Amniotic epithelial cell (primary cell): ENCODE measurements at places on chromosomes 2 and 18.

DNA sequence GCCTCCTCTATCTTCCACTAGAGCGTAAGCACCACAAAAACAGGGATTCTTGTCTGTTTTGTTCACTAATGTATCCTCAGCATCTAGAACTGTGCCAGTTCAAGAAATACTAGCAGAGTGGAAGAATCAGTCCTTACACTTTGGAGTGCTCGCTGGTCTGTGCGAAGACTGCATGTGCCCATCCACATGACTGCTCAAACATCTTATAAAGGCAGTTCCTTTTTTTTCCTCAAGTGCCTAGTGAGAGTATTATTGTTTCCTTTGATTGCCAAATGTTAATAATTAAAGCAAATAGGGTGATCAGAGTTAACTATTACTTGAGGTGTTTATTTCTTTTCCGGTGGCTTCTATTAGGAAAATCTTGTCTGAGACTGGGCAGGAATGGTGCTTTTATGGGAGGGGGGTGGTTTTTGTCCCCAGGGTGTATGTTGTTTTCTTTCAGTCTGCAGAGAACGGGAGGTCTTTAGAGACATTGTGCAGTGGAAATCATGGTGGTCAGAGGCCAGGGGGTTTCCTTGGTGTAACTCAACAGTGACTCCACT lies 45.6 kb upstream of the ITGB6 start:
- DNase-seq = no peak

GRCh38 chr2:236616031-236616430 lies 46.4 kb downstream of the ACKR3 start:
- DNase-seq = no peak

DNA sequence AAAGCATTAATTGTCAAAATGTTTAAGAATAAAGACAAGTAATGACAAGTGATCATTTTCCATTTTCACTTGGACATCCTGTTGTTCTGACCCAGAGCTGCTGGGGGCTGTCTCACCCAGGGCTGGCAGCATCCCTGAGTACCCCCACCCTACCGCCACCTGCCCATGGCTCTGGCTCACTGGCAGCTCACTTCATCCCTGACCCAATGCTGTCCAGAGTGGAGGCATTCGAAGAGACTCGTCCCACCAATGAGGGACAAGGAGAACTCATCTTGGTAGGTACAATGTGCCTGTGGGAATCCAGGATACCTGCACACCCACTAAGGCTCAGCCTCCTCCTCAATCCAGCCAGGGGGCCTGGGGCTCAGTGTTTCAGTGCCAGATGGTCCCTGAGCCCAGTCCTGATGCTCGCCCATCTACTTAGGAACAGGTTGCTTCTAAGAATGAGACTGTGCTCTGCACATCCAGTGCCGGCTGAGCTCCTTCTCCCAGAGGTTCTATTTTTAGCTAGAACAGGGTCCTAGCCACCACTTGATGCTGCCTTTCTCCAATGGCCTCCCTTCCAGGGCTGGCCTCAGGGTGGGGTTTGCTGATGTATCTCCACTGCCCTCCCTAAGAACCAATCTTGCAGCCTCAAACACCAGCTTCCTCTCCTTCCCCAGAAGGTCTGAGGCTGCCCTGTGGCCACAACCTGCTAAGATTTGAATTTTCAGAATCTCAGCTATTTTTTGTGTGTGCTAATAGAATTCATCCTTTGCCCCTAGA lies 53.7 kb downstream of the ADD2 start:
- DNase-seq = no peak

- DNase-seq = no peak
Measured at GRCh38 chr2:86045541-86045940, 60.1 kb downstream of the POLR1A start.

DNA sequence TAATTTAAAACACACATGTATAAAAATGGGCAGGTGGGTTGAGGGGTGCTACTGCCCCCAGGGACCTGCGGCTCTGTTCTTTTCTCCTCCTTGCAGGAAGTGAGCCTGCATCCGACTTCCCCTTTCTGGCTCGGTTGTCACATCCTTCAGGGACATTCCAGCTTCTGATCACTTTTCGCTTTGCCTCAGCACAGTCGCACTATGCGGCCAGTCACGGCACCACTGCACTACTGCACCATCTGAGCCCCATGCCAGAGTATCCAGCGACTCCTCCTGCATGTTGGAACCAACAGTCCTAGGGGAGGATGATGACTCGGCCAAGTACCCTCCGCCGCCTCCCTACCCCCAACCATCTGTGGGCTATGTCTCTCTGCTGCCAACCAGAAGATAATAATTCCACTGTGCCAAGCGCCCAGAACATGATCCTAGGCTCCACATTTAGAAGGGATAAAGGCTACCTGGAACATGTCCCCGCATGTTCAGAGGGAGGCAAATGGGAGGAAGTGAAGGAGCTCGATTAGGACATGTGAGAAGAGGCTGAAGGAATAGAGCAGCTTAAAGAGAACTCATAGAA lies 17.6 kb downstream of the CDC42EP3 start:
- DNase-seq = no peak

DNA sequence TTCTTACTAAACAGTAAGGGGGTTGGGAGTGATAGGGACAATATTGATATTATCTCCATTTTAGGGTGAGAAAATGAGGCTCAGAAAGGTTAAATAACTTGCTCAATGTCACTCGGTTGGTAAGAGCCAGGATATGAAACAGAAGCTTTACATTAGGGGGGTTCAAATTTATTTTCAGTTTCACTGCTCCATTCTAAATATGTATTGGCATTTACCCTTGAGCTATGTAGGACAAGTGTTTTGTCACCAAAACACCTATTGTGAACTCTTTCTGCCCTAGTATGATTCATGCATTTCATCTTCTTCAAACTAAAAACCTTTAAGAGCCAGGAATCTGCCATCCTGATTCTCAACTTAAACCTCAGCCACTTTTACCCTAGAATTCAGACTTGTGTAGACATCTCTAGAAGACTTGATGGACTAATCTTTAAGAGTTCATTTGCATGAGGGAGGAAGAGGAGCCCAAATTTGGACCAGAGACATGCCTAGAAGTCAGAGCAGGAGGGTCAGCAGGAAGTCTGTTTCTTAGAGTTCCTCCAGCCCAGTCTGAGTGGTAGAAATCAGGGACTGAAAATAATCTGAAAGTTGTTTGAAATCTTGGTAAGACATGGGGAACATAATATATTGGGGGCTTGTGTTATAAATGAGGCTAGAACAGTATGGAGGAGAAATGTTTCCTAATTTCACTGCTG lies 129.4 kb upstream of the ATP5MC3 start:
- no peak for DNase-seq

DNA sequence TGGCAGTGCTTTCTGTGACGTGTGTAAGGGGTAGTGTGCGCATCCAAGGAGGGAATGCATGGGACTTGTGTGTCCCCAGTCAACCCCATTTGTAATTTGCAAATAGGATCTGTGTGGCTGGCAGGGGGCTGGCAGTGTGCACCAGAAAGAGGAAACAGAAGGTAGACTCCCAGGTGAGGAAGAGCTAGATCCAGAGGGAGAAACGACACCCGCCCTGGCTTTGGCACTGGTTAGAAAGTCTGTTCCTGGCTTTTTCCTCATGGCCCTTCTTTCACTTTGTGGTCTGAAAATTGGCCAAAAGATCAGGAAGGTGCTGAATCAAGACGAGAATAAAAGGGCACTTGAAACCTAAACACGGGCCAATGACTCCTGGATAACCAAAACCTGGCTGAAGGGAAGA lies 33.3 kb downstream of the PRKCE start:
- DNase-seq = no peak

- DNase-seq = peak; percentile 55
Measured at GRCh38 chr2:47437287-47437686, 34.3 kb downstream of the MSH2 start.

GRCh38 chr2:58428096-58429013 lies 187.2 kb upstream of the FANCL start:
- DNase-seq = no peak

GRCh38 chr2:61135510-61135909 lies 26.5 kb upstream of the C2orf74 start:
- peak; percentile 72 for DNase-seq

- no peak for DNase-seq
Measured at GRCh38 chr2:36172824-36173223, 182.8 kb upstream of the CRIM1 start.

- peak; percentile 87 for DNase-seq
Measured at GRCh38 chr2:112880091-112880531, 30.9 kb upstream of the IL37 start.

DNA sequence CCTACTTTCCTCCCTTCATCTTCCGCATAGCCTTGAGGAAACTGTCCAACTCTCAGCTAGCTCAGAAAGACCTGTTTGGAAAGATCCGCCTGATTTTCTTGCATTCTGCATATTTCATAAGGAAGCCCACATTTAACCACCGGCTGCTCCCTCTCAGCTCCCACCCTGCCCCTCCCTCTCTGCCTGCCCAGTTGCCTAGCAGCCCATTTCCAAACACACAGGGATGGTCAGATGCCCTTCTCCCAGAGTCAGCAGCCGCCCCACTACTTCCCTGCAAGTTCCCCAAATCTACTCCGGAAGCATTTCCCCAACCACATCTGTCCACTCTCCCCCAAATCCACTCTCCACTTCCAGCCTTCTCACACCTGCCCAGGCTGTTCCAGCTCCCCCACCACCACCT lies 96.0 kb downstream of the TNS1 start:
- no peak for DNase-seq

DNA sequence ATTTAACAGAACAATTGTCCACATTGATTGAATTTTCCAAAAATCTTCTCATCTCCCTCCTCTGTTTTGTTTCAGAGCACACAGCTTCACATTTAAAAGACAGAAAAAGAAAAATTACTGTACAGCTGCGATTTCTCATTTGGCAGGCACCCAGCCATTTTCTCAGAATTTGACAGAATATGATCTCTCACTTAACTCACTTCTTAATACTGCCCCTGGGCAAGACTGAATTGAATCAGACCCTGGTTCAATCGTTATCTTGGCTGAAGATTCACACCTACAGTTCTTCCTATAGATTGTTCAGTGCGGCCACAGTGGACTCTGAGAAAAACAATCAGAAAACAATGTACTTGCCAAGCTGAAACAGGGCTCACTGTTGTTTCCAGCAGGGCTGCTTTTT lies 90.2 kb upstream of the LHCGR start:
- no peak for DNase-seq

DNA sequence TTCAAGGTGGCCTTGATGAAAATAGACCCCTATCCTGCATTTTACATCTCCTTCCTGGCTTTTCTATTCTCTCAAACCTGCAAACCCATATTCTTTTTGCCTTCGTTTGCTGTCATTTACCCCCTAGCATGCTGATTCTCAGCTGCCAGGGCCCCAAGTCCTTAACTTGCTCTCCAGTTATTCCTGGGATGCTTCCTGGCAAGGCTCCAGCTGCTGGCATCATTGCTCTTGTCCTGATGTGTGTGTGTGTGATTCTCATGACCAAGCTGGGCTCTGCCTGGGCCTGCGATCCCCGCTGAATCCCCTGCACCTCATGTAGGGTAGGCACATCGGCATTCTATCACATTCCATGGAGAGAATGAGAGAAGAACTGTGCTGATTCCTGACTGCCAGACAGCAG lies 11.9 kb downstream of the NPAS2 start:
- DNase-seq = no peak

DNA sequence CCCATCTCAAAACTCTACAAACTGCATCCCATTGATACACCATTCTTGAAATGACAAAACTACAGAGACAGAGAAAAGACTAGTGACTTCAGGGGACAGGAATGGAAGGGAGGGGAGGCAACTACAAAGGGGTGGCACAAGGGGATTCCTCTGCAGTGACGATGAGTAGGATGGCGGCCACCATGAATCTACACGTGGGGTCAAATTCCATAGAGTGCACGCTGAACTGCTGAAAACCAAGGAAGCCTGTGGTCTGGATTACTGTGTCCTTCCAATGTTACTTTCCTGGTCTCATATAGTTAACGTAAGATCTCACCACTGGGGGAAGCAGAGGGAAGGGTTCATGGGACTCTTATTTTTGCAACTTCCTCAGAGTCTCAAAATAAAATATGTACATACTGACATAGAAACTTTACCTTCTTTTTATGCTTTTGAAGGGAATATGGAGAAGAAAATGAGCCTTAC lies 23.6 kb downstream of the COX7A2L start:
- no peak for DNase-seq

GRCh38 chr2:1421731-1422130 lies 8.5 kb downstream of the TPO start:
- no peak for DNase-seq

GRCh38 chr18:32482117-32482516 lies 11.4 kb upstream of the GAREM1 start:
- DNase-seq = no peak
